ENCODE measurements at places on chromosomes 5 and 9.

- no peak for DNase-seq
These were observed 68.0 kb upstream of the MAMDC2 start for GRCh38 chr9:69975681-69976080.

DNA sequence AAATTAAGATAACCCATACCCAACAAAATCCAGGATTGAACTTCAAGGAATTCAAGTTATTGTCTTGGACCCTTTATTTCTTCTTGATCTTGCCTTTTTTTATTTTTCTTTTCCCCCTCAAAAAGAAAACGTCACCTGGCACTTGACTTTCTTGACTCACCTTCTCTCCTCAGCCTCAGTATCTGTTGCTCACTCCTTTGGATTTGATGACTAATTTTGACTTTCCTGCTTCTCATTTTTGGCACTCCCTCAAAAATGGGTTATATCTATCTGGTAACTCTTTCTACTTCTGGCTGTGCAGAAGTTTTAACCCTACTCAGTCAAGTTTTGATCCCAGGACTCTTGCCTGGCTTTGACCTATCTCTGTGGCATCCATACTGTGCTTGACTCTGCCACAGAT, 66.6 kb upstream of the SPATA31D4 start:
- no peak for DNase-seq

DNA sequence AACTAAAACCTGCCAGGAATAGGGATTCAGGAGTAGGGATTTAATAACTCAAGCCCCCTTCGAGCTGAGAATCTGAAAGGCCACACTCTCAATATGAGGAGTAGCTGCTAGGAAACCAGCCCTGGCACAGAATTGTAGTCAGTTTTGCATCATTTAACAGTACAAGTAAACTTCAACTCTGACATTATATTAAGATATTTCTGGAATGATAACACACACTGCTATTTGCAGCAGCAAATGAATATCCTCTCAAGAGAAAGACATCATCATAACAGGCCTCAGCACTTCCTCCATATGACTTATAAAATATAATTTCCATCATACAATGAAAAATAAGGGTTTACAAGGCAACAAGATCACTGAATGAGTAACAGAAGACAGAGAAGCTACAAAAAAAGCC, 138.2 kb upstream of the RFX3 start:
- no peak for DNase-seq

DNA sequence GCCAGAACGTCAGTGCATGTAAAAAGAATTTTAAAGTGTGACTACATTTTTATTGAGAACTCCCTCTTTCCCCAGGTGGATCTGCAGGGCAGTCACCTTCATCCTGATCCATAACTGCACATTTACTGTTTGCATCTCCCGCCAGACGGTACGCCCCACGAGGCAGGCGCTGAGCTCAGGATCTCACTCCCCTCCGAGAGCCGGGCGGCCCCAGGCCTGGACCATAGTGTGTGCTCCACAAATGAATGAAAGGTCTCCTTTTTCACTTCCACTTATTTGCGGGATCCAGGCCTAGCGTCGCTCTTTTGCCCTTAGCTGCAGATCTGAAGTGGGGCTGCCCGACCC, 378 bp downstream of the DROSHA start:
- DNase-seq: no peak

- no peak for DNase-seq
These were observed 197.6 kb downstream of the KDM4C start for GRCh38 chr9:6955251-6955921.

DNA sequence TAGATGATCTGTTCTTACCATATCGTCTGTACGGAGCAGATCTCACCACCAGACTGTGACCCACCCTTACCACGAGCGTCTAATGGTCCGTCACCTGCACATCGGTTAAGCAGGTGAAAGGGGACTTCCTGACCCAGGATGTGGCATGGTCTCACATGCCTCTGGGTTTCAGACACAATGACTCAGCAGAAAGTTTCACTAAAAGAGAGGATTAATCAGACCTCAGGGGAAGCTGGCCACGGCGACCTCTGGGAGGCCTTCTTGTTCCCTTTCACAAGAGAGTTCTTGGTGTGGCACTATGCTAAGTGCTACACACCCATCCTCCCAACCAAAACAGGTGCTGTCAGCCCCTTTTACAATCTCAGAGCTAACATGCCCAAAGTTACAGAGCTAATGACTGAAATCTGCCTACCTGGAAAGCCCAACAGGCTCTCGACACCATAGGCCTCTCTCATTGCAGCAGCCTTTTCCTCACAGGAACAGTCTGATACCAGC, 41.6 kb downstream of the ADAMTS12 start:
- DNase-seq: no peak

DNA sequence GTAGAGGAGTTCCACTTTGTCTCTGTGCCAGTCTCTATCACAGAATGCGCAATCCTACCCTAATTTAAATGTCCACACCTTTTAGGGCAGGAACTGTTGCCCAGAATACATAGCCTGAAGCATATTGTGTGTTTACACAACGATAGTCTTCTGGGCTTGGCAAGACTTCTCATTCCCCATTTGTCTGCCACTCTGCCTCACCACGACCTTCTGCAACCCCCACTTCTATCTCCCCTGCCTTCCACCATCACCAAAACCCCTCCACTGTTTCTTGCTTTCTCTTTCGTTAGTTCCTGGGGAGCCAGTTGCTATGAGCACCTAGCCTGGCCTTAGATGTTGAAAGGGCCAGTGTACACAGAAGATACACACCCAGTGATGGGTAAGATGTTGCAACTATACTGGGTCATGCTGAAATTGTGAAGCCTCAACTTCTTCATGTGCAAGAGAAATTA, 883 bp upstream of the RNF145 start:
- DNase-seq: peak; percentile 90
